ENCODE measurements at places on chromosomes 1 and 21.

DNA sequence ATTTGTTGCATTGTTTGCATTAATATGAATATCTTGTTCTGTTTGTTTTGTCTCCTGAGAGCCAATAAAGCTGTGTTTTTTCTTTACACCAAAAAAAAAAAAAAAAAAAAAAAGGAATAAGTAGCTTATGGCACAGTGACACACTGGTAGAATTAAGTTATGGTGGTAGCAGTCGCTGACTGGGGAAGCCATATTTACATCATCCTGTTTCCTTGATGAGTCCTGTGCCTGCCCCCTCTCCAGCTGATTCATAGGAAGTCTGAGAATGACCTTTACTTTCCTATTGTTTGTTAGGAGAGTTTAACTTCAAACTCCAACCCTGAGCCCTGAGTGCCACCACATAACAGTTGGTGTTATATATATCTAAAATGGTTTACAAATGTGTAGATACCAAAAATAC lies 62.2 kb downstream of the OBSCN start:
- DNase-seq: no peak

- DNase-seq: peak; percentile 92
These were observed 84.9 kb downstream of the KIF14 start for GRCh38 chr1:200535605-200536004.

- no peak for DNase-seq
These were observed 123.2 kb downstream of the DMRTB1 start for GRCh38 chr1:53582211-53583020.

- DNase-seq: peak; percentile 40
These were observed 127.9 kb downstream of the CLIC6 start for GRCh38 chr21:34796518-34797200.

GRCh38 chr1:94237291-94238226 lies at the start of gene ARHGAP29:
ARHGAP29 (minus strand) TSS chr1:94237584; CDS start chr1:94231611, 5,973 bp downstream.
- peak; percentile 99 for DNase-seq

DNA sequence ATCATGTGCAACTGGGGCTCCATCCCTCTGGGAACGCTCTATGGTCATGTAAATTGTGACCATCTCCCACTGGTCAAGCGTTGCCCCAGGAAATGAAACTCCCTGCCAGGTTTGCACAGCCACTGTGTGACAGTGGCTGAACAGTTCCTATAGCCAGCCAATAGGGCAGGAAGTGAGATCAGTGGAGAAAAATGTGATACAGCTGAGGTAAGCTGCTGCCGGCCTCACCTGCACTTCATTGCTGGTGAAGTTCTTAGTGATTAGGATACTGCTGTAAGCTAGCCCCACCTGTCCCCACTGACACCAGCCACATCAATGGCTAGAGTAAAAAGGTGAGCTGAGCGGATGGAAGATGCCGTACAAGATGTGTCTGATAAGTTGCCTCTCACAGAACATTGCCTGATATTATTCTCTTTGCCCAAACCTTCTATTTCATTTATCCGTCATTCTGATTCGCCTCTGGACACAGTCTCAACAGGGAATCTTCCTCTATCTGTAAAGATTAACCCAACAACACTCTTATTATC lies 38.4 kb upstream of the CDC42BPA start:
- DNase-seq: peak; percentile 93

DNA sequence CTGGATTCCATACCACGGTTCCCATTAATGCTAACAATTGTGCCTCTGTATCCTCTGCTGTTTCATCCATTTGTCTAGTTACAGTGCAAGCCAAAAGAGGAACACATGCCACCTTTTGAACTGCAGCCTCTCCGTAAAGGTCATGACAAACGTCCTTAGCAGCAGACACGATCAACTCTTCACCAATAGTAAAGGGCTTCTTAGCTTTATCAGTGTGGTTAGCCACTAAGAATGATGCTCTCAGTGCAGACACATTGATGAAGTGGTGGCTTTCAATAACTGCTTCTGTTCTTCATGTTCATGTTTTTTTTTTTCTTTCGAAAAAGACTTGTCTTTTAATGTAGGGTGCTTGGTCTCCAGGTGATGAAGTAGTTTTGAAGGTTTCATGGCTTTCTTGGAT lies 14.3 kb downstream of the XPR1 start:
- no peak for DNase-seq

Data from DMS53 (cell line).